ENCODE measurements at places on chromosomes 2 and 18.

DNA sequence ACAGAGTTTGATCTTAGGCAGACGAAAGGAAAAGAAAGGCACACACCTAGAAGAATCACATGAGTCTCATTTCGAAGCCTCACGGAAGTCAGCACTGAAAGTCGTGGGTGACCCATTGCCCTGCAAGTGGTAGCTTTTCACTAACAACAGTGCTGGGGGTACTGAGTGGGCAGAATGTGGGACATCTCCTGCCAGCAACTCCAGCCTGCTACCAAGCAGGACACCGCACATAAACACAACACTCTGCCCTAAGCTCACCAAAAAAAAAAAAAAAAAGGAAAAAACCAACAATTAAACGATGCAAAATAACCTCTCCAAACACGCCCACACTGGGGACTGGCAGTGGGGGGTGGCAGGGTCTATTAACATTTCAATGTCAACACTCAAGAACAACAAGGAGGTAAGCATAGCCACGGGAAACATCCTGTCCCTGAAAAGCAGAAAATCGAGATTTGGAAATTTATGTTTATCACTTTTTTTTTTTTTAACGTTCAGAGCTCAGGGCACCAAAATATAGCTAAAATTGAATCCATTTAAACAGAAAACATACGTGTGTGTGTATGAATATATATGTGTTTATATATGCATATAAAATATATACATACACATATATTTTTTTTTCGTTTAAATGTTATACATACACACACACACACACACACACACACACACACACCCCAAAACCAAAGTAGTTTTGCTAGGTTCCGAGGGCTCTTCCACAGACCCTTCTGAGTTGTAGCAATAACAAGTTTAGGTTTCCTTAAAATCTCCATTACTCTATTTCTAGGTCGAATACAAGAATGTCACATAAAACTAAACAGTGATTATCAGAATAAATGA lies 2.2 kb downstream of the INO80D start:
- DNase-seq, result no peak

DNA sequence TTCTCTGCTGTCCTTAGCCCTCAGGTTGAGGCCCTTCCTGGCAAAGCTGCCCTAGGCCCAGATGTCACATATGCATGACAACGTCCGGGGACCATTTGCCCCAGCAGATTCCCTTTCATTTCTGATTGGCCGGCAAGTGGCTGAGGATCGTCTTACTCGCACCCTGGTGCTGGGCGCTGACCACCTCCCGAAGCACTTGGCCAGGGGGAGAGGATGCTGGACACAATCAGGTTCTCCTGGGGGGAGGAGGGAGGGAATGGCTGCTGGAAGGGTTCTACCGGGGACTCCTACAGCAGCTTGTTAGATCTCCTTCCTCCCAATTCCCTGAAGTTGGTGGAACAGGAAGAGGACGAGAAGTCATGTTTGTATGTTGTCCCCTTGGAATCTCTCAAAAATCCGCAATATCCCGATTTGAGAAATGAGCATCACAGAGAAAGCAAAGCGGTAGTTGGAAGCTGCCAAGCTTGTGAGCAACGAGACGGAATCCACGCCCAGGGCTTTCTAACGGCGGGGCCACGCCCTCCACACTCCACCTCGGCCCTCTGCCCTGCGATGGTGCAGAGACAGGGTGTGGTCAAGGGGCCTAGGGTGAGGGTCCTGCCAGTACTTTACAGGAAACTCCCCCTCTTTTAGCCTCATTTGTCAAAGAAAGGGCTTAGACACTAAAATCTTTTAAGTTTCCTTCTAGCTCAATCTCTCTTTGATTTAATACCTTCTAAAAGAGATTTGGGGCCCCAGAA lies 61.8 kb upstream of the YWHAQ start:
- DNase-seq, result no peak

GRCh38 chr2:19029655-19030054 lies 328.8 kb downstream of the OSR1 start:
- no peak for DNase-seq

DNA sequence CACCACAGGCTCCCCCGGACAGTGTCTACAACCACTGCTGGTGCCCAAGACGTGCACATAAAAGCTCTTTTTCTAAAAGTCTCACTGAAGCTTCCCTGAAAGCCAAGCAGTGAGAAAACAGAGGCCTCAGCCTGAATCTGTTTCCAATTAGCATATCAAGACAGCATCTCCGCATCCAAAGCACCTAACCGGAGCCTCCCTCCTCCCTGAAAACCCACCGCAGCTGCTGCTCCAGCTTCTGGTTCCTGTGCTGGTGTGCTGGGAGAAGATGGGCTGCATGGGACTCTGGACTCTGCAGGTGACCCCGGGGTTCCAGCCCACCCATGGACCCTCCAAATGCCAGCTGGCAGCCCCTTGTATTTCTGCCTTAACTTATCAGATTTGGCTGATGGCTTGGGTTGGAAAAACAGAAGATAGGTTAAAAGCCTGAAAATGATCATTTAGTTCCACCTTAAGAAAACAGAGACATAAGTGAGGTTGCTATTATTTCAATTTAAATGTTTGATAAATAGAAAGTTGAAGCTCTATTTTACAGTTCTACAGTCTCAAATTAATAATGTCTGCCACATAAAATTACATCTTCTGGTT lies 103.3 kb downstream of the TMEM18 start:
- DNase-seq, result no peak

- DNase-seq, result no peak
Observed at GRCh38 chr18:76339246-76339620, 155.8 kb downstream of the ZNF516 start.

- DNase-seq, result no peak
Observed at GRCh38 chr2:237411683-237412423, 2.1 kb downstream of the COL6A3 start.

GRCh38 chr2:23429036-23429435 lies 44.1 kb downstream of the KLHL29 start:
- DNase-seq, result no peak

DNA sequence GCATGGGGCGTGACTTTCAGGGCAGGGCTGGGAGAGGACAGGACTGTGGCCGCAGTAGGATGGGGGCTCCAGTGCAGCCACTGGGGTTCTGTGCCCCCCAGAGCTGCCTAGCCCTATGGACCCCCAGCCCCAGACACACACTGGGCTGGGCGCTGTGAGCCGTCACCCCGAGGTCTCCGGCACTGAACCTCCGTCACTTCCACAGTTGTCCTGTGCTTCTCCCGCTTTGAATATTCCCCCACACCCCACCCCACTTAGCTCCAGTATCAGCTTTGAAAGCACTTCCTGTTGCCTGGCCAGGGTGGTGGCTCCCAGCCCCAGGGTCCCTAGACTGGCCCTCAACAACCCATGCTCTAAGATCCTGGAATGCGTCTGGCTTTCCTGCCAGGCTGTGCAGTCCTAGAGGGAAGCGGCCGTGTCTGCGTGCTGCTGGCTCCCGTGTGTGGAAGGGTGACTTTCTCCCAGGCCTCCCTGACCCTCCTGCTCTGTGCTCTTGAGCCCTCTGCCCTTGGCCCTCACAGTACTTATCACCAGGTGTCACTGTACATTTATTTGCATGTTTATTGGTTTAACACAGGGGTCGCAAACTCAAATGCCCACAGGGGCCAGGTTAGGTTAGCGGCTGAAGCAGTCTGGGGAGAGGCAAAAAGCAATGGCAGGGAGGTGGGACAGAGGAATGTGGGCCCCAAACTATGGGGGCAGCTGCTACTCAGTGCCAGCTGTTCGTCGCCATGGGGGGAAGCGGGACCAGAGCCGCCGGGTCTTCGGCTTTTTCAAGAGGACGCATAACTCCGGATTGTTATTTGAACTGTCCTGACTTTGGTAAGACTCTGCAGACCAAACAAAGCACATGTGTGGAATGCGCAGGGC lies 9.9 kb downstream of the OBSL1 start:
- no peak for DNase-seq

GRCh38 chr2:138447889-138448570 lies 53.5 kb upstream of the SPOPL start:
- DNase-seq, result no peak

GRCh38 chr2:71422786-71423185 lies 30.6 kb upstream of the DYSF start:
- no peak for DNase-seq

GRCh38 chr18:11905613-11906012 lies 2.5 kb downstream of the MPPE1 start:
- no peak for DNase-seq

DNA sequence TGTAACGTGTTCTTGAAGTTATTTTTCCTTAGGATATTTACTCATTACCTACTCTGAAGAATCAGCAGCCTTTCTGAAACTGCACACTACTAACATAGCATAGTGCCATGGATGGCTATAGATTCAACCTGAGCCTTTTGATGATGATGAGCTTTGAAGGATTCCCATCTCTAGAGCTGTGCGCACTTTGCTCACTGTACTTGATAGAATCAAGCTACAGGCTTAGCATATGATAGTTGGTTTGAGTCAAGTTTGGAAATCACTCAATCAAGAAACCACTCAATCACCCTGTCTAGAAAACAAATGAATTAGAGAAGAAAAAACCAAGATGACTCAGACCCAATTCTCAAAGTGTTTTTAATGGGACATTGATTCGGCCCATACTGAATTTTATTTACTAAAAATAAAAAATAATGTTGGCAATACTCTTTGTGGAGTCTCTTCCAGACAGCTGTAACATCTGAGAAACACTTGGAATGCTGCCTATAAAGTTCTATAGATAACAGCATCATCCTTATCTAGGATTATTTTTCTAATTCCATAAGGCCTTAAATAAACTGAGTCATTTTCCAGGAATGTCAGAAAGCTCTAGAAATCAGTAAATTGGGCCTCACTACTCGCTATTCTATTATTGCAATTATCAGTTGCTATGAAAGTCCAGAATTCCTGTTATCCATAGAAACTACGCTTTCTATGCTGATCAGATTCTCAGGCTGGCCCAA lies 259.0 kb upstream of the ERBB4 start:
- DNase-seq, result no peak

GRCh38 chr2:200300638-200301314 lies 5.7 kb upstream of the SPATS2L start:
- DNase-seq, result no peak

DNA sequence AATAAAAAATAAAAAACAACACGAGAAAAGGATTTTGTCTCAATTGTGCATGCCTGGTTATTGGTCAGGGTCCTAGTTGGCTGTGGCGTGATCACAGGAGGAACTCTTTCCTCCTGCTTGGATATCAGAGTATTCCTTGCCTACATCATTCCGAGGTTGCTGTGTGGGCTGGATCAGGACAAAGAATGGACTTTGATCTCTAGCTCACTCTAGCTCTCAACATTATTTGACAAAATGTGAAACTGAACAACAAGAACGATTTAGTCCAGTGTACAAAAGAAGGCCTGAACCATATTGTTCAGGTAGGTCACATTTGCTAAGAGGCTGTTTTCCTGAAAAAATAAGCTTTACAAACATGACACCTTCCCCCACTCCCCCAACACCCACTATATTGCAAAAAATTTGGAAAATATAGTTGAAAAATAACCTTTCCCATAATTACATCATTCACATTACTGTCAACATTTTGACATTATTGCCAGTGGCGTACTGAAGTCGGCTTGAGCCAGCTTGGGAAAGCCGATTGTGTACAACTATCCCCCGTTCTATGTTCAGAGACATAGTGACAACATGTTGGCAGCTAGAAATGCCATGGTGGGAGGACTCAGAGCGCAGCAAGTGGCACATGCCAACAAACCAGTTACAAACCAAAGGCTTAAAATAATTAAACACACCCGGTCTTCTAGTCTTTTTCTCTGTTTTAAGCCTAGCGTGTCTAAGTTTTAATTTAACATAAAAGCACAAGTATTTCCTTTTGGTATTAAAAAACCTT lies 179.0 kb downstream of the LPIN1 start:
- no peak for DNase-seq

DNA sequence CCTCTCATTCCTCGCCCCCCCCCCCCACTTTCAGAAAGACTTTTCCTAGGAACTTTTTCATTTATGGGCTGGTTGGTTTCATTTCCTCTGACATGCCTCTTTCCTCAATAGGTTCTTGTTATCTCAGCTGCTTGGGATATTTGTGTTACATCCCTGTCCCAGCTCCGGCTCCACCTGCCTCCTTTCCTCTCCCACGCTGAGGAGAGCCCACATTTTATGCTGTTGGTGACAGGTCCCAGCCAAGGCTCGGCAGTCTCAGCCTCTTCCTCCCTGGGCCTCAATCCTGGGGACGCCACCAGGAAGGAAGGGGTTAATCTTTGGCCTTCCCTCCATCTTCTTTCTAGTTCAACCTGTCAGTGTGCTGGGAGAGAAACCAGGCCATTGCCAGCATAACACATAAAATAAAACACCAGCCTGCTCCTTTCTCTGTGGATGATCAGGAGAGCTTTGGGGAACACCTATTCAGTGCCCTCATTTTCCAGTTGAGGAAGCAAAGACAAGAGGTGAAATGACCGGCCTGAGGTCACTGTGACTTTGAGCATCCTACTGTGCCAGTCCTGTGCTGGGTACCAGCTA lies 216.9 kb upstream of the TNP1 start:
- DNase-seq, result no peak

DNA sequence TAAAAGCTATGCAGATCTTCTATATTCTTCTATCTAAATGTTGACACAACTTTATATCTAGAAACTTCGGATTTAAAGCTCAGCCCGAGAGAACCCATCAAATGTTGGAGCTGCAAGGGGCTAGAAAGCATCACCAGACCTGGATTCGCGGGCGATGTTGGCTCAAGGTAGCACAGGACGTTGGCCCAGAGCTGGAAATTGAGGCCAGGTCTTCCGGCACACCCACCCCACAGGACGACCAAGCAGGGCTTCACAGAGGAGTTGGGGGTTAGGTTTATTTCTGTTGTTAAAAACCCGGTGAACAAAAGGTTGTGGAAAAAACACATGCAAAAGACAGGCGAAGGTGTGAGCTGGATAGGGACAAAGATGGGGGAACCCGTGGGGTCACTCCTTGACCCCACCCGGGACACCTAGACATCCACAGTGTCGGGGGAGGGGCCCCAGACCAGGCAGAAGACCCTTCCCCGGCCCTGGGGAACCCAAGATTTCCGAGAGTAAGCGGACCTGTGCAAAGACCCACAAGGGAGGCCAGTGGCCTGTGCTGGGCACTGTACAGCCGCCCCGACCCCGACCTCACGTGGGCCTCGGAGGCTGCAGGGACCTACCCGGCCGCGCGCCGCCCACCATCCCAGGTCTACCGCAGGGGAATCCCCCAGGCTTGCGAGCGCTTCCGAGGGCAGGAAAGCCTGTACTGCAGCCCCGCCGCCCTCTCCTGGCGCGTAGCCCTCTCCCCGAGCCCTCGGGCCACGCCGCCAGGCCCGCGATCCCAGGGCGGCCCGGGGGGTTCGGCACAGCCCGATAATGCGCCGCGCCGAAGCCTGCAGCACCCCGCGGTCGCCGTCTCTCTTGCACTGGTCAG lies 1.8 kb upstream of the AGBL5 start:
- DNase-seq, result no peak

- no peak for DNase-seq
Observed at GRCh38 chr2:123958011-123958410, 67.1 kb upstream of the CNTNAP5 start.

GRCh38 chr18:22193466-22193865 lies 24.1 kb downstream of the GATA6 start:
- DNase-seq, result no peak

All from NCI-H1417 treated with DMSO at 0.1 percent for 48 hours (cell line).